ENCODE measurements at places on chromosomes 12 and 14.
A peak's percentile ranks its signal among the peaks of the same experiment; 100 is the strongest.

GRCh38 chr14:67267576-67268328 lies 26.5 kb downstream of the PALS1 start:
- no peak for DNase-seq

DNA sequence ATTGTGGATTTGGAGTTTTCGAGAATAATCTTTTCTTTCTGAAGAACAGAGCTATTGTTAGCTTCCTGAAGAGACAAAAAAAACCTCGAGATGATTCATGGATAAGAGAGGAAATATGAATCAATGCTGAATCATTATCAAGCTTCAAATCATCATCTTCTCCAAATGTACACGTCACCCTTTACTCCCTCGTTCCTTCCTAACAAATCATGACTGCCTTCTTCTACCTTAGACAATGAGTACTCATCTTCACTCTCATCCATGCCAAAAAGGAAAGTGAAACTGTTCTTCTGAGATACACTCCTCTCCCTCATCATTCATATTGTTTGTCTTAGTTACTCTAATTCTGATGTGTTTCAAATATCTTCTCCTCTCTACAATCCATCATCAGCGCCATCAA lies 1115.8 kb upstream of the ATXN7L3B start:
- no peak for DNase-seq

DNA sequence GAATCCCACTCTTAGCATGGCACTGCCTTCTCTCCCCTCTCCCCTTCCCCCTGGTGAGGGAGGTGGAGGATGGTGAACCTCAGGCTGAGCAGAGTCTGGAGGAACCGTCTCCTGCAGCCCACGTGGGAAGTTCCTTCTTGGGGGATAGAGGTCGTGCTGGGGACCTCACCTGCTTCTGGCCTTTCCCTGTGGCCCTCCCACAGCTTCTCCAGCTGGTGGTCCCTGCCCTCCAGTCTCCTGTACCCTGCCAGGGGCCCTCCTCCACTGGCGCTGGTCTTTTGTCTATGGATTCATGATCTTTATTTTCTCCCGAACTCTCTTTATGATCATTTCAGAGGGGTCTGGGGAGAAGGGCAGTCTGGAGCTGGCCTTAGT lies 9.0 kb upstream of the MTA1 start:
- no peak for DNase-seq

- no peak for DNase-seq
Measured at GRCh38 chr12:64650762-64651161, 40.5 kb downstream of the RASSF3 start.

- DNase-seq = no peak
Measured at GRCh38 chr12:80050236-80050635, 49.1 kb upstream of the OTOGL start.

GRCh38 chr14:103830511-103831270 lies 16.7 kb downstream of the PPP1R13B start:
- DNase-seq = peak; percentile 30

GRCh38 chr14:42002141-42002540 lies 395.5 kb downstream of the LRFN5 start:
- no peak for DNase-seq

DNA sequence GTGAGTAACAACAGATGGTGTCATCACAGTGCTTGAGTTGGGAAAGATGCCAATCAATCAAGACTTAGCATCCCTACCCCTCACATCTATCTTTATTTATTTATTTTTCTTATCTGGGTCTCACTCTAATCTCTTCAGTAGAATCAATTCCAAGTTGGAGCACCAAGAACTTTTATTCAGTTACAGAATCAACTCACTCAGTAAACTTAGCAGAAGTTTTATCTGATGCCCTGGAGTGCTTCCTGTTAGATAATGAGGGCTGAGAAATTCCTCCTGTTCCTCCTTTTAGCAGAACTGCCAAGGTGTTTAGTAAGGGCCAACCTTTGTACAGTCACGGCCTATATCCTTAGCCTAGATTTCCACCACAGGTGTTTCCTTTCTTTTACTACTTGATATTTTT lies 11.3 kb upstream of the SLC5A8 start:
- DNase-seq = no peak

- DNase-seq = no peak
Measured at GRCh38 chr12:92045852-92046251, 99.8 kb downstream of the BTG1 start.

GRCh38 chr12:108175310-108175709 lies 46.2 kb downstream of the WSCD2 start:
- no peak for DNase-seq

GRCh38 chr12:94033101-94033500 lies 115.3 kb upstream of the PLXNC1 start:
- no peak for DNase-seq

DNA sequence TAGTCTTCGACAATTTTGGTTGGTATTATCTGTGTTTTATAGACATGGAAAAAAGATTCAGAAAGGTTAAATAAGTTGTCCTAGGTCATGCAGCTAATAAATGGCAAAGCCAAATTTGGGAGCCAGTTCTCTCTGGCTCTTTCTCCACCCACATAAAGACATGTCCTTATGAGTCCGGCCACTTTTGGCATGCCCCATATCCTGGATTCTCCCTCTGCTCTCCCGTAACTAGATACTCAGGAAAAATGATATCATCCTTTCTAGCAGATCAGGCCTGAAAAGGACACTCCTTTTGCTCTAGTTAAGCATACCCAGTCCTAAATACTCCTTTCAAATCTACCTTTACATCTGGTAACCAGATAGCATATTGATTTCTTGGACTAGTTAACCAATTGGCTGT lies 64.4 kb downstream of the TTLL5 start:
- no peak for DNase-seq

DNA sequence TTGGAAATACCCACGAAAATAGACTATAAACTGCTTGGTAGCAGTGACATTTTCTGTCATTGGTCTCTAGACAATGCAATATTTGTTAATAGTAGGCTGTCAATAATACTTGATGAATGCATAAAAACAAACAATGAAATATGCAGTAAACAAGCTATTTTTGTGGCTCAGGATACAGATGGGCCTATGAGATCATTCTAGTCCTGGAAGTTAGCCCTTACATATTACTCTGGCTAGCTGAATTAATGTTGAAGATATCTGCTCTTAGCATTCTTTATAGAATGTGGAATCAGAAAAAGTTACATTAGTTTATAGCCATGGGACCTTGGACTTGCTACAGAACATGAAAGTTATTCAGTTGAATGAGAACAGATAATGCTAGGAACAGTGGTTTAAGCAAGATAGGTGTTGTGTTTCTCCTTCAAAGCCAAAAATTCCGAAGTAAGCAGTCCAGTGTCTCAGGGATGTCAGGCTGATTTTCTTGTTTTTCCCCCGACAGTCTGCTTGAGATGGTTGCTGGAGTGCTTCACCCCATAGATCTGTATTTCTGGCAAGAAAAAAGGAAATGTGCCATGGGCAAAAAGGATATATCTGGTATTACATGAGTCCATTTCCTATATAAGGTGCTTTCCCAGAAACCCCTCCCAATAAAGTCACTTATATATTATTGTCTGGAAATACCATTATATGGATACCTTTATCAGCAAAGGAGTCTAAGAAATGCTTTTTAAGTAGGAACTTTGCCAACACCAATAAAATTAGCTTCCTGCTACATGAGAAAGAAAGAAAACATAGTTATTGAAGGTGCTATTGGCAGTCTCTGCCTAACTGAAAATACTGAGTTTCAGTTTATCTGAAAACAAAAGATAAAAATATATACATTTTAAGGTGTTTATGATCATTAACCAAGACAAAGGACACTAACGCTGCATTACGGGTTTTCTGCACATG lies 619.4 kb upstream of the ATP2B1 start:
- DNase-seq = no peak

GRCh38 chr12:48109424-48109823 lies 3.5 kb upstream of the SENP1 start:
- no peak for DNase-seq

DNA sequence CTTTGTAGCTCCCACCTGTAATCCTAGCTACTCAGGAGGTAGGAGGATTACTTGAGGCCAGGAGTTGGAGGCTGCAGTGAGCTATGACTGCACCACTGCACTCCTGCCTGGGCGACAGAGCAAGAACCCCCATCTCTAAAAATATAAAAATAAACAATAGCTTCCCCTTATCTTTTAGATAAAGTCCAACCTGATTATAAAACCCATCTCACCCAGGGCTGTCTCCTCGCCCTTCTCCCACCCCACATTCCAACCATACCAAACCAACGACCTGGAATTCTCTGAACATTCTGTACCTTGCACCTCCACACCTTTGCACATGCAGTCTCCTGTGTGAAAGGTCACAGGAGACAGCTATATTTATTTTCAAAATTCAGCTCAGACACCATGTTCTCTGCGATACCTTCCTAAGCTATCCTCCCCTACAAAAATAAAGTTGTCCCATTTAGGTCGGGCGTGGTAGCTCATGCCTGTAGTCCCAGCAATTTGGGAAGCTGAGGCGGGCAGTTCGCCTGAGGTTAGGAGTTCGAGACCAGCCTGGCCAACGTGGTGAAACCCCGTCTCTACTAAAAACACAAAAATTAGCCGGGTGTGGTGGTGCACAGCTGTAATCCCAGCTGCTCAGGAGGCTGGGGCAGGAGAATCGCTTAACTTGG lies 7.7 kb downstream of the SLC7A7 start:
- DNase-seq = no peak

DNA sequence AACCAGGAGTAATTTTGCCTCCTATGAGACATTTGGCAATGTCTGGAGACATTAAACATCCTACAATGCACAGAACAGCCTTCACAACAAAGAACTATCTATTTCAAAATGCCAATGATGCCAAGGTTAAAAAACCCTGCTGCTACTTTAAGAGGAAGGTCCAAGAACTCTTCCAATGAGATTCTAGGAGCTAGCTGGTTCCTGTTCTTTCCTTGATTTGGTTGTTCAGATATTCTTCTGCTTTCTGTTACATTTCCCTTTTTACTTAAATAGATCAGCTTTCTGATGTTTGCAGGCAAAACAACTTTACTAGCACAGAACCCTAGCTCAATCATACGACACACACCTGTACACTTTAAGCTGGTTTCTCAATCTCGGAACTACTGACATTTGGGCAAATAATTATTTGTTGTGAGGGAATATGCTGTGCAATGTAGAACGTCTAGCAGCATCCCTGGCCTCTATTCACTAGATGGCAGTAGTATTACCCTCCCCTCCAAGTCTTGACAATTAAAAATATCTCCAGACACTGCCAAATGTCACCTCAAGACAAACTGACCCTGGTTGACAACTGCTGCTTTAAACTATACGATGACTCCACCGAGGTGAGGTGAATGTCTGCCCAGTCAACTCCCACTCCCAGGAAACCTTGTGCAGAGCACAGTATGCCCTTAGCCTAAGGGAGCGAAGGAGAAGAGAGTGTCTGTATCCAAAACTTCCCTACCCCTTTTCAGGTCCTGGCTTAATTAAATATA lies 4.4 kb downstream of the BLTP3B start:
- DNase-seq = no peak

GRCh38 chr12:104360157-104360556 lies 56.6 kb downstream of the EID3 start:
- DNase-seq = no peak

- DNase-seq = no peak
Measured at GRCh38 chr12:42002563-42002962, 142.1 kb downstream of the GXYLT1 start.

GRCh38 chr14:68234101-68234905 lies 414.7 kb downstream of the RAD51B start:
- DNase-seq = no peak

DNA sequence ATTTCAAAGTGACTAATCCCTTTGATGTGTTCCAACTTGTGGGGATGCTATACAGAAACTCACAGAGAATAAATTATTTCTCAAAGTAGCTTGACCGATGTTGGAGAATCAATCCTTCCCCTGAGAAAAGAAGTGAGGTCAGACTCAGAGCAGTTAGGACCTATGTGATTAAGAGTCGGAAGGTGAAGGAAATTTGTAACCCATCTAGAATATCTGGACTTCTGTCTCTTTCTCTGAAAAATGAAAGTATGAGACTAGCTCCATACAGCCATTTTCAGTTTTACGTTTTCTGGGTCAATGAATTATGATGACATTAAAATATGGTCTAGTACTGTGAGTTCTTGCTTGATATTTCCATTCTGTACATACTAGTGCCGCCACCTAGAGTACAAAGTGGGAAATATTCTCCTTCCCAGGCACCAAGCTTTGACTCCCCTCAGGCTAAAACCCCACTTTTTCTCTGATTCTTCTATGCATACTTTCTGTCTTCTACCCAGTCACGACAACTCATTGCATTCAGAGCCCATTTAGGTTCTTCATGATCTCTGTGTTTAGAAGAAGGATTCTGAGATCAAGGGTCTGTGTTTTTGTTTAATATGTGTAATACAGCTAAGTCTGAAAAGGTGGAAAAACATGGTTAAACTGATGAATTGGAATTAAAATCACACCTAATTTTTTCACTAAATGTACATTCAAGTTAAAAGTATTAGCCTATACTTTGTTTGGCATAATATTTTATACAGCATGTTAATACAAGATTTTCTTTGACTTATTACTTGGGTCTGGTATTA lies 6.9 kb upstream of the NTS start:
- DNase-seq = no peak

DNA sequence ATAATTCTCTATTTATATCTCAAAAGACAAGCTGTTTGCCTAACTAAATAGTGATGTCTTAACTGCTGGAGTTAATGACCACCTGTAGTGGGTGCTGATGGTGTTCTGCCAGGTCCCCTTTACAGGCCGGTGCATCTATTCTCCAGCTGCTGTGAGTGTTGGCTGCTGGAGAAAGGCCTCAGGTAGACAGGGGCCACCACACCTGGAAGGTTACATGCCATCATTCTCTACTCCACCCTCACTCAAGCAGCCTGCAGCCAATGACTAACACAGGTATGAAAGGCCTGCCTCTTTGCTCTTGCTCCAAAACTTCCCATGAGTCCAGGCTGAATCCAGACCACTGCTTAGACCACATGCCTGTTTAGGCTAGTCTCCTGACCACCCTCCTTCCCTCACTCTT lies 73.9 kb downstream of the RPS6KA5 start:
- no peak for DNase-seq

GRCh38 chr12:27592548-27592947 lies 68.5 kb downstream of the PPFIBP1 start:
- DNase-seq = peak; percentile 86

GRCh38 chr12:55626154-55626553 lies 10.5 kb upstream of the OR10P1 start:
- no peak for DNase-seq

DNA sequence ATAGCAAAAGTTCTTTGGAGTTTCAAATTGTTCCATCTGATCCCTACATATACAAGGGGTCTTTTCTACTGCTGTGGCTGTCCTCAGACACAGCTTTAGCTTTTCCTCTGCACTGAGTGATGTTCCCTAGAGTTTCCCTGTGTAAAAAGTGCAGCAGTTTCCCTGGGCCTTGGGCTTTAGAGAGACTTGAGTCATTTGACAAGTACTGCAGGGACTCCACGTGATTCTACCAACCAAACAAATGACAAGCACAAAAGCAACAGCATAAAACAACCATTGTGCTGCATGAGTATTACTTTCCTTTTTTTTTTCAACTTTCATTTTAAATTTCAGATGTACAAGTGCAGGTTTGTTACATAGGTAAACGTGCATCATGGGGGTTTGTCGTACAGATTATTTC lies 272.8 kb downstream of the PDZRN4 start:
- DNase-seq = no peak

GRCh38 chr14:72495668-72496067 lies 398.2 kb downstream of the DPF3 start:
- DNase-seq = no peak
